ENCODE measurements at places on chromosomes 4 and X. TPM values are rescaled to one million over a fixed set of nuclear protein-coding genes. Genes with fewer than 3 reads are reported as not detected.

BMX gene
- total RNA-seq: not detected

KLHL13 gene
- total RNA-seq: 4.0 TPM

CXorf49 gene
- not detected for total RNA-seq

NEXMIF gene
- 0.07 TPM for total RNA-seq

Measured in nasal cavity respiratory epithelium epithelial cell of viscerocranial mucosa (primary cell).